ENCODE measurements at places on chromosomes 13 and 19.

DNA sequence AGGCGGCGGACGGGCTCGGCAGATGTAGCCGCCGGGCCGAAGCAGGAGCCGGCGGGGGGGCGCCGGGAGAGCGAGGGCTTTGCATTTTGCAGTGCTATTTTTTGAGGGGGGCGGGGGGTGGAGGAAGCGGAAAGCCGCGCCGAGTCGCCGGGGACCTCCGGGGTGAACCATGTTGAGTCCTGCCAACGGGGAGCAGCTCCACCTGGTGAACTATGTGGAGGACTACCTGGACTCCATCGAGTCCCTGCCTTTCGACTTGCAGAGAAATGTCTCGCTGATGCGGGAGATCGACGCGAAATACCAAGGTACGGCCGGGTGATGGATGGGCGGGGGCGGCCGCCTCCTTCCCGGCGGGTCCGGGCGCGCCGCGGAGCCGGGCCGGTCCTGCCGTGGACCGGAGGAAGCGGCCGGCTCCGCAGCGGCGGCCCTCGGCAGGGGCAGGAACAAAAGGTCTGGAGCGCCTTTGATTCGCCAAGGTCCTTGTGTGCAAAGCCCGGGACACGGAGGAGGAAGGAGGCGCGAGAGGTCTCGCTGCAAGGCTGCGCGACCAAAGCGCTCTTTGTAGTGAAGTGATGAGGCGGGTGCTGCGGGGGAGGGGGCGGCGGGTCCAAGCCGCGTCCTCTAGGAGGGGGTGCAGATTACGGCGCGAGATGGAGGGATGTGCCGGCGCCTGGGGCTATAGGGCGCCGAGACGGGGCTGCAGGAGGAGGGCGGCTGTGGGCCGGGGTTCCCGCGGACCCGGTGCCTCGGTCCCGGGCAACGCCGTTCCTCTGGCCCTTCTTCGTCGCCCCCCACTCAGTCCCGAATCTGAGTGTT is 689 bp downstream of the ING1 start:
- DNase-seq, result no peak

DNA sequence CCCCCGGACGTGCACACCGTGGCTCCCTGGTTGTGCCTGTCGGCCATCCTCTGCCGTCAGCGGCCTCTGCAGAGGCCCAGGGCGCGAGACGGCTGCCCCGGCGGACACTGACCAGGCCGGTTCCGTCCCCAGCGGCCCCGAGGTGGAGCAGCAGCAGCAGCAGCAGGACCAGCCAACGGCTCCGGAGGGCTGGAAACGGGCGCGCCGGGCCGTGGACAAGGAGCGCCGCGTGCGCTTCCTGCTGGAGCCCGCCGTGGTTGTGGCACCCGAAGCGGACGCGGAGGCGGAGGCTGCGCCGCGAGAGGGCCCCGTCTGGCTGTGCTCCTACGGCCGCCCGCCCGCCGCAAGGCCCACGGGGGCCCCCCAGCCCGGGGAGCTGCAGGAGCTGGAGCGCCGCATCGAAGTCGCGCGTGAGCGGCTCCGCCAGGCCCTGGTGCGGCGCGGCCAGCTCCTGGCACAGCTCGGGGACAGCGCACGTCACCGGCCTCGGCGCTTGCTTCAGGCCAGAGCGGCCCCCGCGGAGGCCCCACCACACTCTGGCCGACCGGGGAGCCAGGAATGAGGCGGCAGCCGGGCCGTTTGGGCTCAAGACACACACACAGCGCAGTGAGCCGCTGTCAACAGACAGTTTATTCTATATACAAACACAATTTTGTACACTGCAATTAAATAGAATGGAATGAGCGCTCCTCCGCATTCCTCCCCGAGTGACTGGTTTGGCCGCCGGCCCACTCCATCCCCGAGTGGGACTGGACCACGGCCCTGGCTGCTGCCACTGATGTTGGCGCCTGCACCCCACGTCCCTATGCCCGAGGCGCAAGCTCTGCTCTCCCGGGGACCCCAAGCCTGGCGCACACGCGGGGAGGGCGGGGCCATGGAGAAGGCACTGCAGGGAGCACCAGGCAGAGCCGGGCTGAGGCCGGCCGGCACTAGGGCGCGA is 9.1 kb downstream of the GRIN3B start:
- peak; percentile 79 for DNase-seq

GRCh38 chr19:45344621-45345505 is 4.3 kb downstream of the KLC3 start:
- DNase-seq, result no peak

- DNase-seq, result no peak
These were observed 56.4 kb downstream of the IER2 start for GRCh38 chr19:13206587-13206986.

- DNase-seq, result no peak
These were observed 3.9 kb upstream of the CD209 start for GRCh38 chr19:7751157-7751783.

DNA sequence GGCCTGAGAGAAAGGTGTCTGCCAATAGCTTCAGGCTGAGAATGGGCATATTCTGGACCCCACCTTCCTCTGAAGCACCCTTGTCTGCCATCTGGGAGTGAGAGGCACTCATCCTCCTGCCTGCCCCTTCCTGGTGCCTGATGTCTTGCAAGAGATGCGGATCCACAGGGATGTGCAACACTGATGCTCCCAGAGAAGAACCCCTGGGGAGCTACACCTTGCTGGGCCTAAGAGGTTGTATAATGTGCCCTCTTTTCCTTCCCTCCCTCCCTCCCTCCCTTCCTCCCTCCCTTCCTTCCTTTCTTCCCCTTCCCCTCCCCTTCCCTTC is 34.6 kb downstream of the ADPRHL1 start:
- DNase-seq, result no peak

DNA sequence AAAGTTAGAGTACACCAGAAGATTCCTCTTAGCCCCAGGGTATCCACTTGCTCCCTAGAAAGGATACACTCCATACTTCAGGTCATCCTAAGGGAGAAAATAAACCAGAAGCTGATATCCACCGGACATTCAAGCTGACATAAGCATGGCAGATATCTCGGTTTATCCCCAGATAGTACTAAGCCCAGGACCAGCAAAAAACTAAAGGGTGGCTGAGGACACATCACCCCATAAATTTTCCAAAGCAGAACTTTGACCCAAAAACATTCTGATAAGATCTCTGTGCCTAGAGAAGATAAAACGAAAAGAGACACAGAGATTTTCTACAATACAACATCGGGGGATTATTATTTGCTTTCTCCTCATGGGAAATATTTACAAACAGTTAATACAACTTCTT is 13.9 kb upstream of the ZNF431 start:
- no peak for DNase-seq

- DNase-seq, result no peak
These were observed 3.9 kb upstream of the GPR183 start for GRCh38 chr13:99311137-99311536.

DNA sequence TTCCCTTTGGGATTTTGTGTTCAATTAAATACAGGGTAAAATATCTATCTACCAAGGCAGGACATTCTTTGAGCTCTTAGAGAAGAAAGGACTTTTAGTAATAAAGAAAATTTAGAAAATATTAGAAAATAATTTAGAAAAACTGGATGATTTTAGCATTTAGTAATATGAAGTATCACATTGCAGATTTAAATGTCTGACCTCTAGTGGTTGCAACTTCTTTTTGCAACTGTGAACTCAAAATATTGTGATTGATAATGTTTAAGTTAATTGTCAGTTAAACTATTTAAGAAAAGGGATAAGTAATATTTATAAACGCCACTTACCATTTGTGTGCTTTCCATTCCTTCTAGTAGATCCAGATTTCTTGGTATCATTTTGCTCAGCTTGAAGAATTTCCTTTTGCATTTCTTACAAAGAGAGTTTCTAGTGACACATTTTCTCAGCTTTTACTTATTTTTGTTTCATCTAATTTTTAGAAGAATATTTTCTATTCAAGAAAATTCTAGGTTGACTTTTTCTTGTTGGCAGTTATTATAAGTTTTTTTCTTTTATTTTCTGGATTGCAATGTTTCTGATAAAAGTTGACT is 10.3 kb upstream of the POSTN start:
- DNase-seq, result no peak

GRCh38 chr13:75521956-75522355 is 15.7 kb downstream of the COMMD6 start:
- no peak for DNase-seq

DNA sequence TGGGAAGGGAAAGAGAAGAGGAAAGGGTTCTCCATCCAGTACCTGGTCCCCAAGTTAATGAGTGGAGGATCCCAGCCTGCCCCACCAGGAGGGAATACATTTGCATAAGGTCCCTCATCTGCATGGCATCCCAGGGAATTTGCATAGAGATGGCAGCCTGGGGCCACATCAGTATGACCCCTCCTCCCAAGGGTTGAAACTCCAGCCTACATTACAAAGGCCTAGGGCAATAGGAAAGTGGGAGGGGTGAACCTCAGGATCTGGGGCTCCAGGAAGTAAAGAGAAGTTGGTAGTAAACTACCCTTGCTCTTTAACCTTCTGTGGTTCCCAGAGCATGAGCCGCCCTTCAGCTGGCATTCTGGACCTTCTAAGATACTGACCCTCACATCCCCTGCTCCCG is 6.8 kb upstream of the NECTIN2 start:
- DNase-seq, result no peak

GRCh38 chr13:20779405-20779804 is 5.6 kb upstream of the EEF1AKMT1 start:
- DNase-seq, result no peak

- no peak for DNase-seq
These were observed 8.9 kb upstream of the AMER2 start for GRCh38 chr13:25180775-25181537.

DNA sequence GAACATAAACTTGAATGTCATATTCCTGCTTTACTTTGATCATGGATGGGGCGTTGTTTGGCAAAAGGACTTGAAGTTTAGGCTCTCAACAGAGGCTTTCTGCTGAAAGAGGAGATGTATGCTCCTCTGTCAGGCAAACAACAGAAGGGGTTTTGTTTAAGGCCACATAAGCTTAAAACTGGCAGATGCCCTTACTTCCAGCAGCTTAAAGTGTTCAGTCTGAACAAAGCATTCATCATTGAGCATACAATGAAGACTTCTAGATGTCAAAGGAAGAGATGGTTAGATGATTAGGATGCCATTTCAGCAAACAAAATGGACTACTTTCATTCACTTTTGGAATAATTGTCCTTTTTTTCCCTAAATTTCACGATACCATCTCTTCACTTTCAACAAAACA is 484.5 kb downstream of the SLITRK6 start:
- no peak for DNase-seq

- DNase-seq, result no peak
These were observed 220.9 kb downstream of the FOXO1 start for GRCh38 chr13:40445557-40445990.

DNA sequence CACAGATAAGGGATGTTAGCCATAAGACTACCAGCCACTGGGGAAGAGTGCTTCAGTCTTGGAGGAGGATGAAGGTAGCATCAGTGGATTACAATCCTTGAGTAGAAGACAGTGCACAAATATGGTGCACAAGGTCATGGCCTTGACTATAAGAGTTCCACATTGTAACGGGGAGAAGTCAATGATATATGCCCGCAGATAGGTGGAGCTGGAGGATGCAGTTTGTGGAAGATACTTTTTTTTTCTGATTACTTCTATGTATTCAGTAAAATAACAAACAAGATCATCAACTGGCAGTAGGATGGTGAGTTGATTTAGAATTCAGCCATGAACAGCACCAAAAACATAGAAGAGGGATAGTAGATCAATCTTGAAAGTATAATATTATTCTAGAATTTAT is 926.8 kb upstream of the MIR17HG start:
- DNase-seq, result no peak

DNA sequence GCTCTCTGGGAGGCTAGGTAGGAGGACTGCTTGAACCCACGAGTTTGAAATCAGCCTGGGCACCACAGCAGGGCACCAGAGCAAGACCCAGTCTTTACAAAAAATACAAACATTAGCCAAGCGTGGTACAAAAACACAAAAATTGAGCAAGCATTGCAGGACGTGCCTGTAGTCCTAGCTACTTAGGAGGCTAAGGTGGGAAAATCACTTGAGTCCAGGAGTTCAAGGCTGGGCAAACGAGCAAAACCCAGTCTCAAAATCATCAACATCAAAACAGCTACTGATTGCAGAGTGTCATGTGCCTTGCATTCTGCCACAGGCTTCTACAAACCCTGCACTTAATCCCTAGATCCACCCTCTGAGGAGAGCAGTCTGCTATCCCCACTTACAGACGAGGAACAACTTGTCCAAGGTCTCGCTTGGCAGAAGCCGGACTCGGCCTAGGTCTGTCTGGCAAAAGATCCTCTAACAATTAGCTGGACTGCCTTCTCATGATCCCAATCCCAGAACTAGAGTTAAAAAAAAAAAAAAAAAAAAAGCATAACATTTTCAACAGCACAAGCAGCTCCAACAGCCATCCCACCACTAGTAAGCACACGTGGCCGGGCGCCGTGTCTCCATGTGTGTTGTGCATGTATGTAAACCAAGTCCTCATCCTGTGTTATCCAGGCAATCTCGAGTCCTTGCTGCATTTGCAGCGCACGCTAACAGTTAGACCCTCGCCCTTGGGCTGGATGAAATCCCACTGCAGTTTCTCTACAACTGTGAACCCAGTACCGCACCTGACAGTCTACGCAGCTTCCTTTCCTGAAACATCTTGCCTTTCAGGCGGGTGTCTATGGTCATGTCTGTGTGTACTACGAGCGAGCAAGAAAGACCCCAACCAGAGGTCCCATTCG is 2.0 kb downstream of the PPP6R1 start:
- DNase-seq, result no peak

GRCh38 chr13:112034231-112034630 is 32.7 kb upstream of the SOX1 start:
- DNase-seq, result no peak

All from AG04450 (cell line).